8988T (cell line): ENCODE measurements at places on chromosomes 16 and 17.

- peak; percentile 66 for DNase-seq
These were observed 20.4 kb upstream of the WDR45B start for GRCh38 chr17:82668631-82669099.

GRCh38 chr16:3804426-3805016 lies 76.0 kb downstream of the CREBBP start:
- no peak for DNase-seq

- no peak for DNase-seq
These were observed 1.7 kb downstream of the KCNJ12 start for GRCh38 chr17:21377705-21378396.

DNA sequence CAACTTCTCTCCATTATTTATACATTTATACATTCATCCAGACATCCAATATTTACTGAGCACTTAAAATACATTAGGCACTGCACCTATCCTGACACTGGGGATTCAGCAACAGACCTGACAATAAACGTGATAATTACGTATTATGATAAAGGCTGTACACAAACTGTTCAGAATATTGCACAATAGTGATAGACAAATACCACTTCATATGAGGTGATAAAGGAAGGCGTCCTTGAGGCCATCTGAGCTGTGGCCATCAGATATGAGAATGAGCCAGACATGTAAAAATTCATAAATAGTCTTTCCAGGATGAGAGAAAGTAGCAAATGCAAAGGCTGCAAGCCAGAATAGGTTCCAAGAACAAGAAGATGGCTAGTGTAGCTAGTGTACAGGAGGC lies 8.6 kb downstream of the USP32 start:
- DNase-seq, result no peak

DNA sequence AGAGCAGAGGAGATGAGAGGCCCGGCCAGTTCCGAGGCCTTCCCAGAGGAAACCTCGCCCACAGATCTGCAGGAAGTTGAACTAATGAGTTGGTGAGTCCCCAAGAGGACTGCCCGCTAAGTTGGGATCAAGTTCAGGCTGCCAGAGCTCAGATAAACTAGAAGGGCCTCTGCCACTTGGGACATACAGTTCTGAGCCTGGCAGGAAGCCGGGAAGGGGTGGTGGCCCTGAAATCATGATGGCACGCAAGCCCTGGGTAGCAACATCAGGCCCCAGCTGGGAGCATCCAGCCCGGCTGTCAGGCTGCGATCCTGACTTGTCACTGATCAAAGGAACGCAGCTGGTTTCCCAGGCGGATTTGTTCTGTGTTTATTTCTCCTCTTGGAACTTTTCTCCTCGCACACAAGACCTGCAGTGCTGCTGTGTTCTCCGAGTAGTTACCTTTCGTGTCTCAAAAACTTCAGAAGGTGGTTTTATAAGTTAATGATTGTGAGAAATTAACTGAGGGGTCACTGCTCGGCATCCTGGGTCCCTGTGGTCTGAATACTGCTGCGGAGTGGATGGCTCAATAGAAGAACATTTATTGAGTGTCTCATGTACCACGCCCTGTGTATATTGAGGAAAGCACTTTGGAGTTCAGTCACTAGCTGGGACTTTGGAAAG lies 8.0 kb upstream of the WFDC1 start:
- no peak for DNase-seq

- no peak for DNase-seq
These were observed 123.1 kb upstream of the MAF start for GRCh38 chr16:79723583-79724168.

DNA sequence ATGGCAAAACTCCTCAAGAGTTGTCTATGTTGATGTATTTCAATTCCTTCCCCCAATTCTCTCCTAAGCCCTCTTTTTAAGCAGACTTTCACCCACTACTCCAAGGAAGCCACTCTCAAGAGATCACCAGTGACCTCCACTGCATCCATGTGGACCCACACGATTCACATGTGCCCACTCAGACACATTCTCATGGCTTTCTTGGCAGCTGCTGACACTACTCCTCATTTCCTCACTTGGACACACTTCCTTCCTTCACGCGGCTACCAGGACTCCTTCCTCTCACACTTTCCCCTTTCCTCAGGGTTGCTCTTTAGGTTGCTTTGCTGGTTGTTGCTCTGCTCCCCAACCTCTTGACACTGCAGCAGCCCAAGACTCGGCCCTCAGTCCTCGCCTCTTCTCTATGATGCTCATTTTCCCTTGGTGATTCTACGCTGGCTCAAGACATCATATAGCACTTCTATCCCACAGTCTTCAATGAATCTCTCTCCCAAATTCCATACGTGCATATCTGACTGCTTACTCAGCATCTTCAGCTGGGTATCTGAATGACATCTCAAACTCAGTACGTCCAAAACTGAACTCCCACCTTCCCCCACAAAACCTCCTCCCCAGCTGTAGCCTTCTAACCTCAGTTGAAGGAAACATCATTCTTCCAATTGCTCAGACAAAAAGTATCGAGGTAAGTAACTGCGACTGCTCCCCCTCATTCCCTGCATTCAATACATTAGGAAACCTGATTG lies 28.2 kb downstream of the HELZ start:
- DNase-seq, result no peak

DNA sequence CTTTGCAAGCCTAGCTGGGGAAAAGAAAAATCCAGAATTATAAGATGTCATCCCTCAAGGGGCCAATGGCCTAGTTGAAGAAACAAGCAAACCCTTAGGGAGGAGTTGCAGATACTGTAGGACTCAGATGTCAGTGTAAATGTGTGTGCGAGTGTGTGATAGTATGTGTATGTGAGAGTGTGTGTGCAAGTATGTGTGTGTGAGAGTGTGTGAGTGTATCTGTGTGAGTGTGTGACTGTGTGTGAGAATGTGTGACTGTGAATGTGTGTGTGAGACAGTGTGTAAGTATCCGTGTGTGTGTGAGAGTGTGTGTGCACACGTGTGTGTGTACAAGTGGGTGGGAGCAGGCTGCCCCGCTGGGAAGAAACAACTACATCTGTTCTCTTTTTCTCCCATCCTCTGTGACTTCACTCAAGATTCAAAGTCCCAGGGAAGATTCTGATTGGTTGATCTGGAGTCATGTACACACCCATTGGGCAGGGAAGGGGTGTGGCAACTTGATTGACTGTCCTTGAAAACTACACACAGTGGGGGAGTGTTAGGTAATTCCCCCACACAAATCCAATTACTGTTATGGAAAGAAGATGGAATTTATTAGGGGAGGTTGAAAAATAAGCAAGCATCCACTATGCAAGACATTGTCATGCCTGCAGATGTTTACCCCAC lies 40.7 kb downstream of the IRX3 start:
- no peak for DNase-seq

DNA sequence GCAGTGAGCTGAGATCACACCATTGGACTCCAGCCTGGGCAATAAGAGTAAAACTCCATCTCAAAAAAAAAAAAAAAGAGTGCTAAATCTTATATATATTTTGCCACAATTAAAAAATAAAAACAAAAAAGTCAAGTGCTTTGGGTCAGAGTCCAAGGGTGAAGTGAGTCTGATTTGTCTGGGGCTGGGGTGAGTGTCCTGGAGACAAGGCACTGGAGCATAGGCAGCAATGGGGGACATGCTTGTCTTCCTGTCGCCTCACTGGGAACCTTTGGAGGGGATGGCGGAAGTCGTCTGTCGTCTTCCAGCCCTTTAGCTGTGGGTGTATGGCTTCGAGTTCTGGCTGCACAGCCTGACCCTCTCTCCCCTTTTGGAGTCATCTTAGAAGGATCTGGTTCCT lies 167.1 kb downstream of the NTN1 start:
- no peak for DNase-seq

- no peak for DNase-seq
These were observed 135.1 kb upstream of the NOL11 start for GRCh38 chr17:67582673-67583081.

DNA sequence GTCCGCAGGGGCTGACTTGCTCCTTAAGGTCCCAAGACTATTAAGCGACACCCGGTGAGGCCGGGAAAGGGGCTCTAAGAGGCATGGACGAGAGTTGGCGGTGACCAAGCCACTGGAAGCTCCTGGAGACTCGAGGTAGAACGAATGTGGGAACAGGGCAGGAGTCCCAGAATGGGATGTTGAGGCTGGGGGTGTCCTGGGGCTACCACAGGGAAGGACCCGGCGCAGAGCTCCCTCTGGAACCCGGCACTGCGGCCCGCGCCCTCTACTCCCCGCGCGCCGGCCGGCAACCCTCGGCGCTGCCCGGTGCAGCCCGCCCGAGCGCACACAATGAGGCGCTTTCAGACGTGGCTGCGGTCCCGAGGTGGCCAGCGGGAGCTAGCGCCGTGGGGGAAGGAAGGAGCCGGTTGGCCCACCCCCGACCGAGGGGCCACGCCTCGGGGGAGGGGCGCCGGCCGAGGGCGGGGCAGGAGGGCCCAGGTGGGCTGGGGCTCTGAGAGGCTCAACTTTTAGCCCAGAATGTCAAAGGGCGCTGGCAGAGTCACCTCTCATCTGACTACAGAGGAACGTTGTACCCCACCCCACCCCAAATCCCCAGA lies at the start of gene CHST6:
Gene CHST6 (minus strand): TSS at position 366 of the 599 bp plus-strand sequence. CDS start 15,613 bp downstream, outside the sequence.
- DNase-seq, result peak; percentile 60

DNA sequence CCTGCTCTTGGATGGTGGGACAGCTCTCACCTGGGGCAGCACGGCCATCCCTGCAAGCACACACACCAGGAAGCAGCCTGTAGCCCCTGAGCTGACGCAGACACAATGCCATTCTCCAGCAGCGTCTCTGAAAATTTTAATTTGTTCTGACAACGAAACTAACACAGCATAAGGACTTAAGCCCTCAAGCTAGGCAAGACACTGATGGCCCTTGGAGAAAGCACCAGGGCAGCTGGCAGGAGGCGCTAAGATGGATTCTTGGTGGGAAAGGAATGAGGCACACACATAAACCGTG lies 2.7 kb upstream of the LIMD2 start:
- no peak for DNase-seq

DNA sequence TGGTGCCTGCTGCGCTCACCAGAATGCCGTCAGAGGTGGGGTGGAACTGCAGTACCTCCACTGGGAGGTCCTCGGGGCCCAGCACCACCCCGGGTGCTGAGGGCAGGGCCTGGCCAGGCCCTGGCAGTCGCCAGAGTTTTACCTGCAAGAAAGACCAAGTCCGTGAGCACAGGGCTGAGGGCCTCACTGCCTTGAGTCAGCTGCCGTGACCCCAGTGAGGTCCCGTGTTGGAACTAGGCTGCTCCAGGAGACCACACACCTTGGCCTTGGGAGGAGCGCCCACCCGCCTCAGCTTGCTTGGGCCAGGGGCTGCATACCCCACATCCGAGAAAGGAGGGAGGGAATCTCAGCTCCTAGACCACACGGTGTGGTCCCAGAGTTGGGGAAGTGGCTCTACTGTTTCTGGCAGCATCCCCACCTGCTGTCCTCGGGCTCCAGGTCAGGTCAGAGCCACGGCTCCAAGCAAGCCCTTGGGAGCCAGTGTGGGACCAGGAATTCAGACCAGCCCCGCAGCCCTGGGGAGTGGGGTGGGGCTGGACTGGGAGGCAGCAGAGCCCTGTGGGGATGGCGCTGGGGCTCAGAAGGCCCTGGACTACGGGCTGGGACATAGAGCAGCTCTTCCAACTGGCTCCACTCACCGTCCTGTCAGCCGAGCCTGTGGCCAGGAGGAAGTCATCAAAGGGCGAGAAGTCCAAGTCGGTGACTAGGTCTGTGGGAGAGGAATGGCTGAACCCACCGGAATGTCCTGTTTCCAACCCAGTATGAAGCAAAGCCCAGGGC lies 8.7 kb downstream of the CORO7 start:
- DNase-seq, result peak; percentile 37

DNA sequence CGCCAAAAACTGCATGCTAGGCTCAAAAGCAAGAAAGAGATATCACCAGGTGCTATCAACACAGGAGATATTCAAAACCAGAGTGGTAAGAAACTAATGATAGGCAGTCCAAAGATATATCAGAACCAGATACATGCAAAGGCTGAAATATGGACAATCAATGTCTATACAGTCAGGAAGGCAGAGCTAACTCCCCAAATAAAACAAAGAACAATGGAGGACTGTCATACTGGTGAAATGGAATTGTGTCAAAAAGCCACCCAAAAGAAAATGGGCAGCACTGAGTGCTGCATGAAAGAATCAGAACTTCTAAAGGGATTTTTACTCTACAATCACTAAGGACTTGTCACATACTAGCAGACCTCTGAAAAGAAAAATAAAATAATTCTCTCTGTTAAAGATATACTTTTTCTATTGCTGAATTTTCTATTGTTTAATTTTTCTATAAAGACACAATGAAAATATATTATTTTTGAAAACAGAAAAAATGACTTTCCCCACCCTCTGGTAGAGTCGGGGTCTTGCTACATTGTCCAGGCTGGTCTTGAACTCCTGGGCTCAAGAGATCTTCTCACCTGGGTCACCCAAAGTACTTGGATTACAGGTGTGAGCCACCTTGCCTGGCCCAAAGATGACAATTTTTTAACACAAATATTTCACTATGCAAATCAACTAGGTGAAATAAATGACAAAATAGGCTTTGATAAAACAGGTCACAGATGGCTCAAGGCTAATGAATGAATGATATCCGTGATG lies 98.2 kb downstream of the USP32 start:
- DNase-seq, result no peak

GRCh38 chr16:65070831-65071432 lies 50.9 kb downstream of the CDH11 start:
- DNase-seq, result no peak

DNA sequence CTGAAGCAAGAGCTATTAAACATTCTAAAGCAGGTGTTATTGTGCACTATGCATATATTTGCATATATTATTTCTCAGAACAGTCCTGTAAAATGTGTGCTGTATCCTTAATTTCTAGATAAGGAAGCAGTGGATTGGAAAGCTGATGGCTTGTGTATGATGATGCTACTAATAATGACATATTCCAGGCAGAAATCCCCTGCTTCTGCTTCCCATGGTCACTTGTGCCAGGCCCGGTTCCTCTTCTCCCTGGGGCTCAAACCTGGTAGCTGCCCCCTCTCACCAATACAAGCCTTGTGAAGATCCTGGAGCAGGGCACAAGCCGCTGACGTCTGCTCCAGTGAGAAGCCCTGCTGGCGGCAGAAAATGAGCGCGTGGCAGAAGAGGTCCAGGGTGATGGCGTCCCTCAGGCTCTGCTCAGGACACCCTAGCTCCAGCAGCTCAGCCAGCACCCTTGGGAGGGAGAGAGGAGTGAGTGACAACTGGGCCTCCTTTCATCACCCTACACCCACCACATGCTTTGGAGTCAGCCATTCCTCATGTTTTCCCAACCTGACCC lies 1.8 kb downstream of the CFAP119 start:
- no peak for DNase-seq

DNA sequence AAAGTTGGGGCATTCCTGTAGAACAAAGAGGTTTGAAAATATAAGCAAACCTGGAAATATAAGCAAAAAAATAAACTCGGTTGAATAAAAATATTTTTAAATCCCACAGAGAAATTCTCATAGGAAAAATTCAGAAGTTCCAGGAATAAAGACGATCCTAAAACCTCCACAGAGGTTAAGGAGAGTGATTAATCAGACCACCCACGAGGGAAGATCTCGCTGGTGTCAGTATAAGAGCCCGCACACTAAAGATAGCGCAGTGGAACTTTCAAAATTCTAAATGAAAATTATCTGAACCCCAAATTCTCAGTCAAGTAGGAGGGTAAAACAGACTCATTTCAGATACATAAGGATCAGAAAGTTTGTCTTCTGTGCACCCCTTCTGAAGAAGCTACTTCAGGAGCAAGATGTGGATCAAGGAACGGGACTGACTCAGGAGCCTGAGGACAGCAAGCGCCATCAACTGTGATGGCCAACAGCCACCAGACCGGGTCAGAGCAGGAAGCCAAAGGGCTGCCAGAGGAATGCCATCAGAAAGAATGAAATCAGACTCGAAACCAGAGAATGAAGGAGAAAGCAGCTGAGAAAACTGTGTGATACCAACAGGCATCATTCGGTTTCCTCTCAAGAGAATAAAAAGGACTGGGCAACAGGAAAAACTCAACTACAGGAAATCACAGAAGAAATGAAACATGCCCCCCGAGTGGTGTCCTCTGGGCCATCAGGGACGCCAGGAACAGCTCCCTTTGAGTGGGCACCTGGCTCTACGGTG lies 66.9 kb downstream of the CYTH1 start:
- DNase-seq, result no peak
